ENCODE measurements at places on chromosomes 2 and 18.

GRCh38 chr2:219642069-219642454, 14.6 kb downstream of the SLC4A3 start:
- no peak for DNase-seq

DNA sequence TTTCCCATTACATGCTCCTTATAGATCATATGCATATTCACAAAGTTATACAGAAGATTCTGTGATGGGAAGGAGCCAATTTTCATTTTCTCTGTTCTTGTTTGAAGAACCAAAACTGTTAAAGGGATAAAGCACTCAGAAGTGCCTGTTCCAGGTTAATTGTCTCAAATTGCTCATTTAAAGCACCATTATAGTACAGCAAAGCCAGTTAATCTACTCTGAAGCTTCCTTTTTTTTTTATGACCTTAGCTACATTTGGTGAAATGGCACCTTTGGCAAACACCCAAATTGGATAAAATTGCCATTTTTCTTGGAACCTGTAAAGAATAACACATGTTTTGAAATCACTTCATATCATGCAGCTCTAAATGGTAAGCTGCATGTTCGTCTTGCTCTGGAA, 1092.3 kb downstream of the BCL11A start:
- DNase-seq = no peak

DNA sequence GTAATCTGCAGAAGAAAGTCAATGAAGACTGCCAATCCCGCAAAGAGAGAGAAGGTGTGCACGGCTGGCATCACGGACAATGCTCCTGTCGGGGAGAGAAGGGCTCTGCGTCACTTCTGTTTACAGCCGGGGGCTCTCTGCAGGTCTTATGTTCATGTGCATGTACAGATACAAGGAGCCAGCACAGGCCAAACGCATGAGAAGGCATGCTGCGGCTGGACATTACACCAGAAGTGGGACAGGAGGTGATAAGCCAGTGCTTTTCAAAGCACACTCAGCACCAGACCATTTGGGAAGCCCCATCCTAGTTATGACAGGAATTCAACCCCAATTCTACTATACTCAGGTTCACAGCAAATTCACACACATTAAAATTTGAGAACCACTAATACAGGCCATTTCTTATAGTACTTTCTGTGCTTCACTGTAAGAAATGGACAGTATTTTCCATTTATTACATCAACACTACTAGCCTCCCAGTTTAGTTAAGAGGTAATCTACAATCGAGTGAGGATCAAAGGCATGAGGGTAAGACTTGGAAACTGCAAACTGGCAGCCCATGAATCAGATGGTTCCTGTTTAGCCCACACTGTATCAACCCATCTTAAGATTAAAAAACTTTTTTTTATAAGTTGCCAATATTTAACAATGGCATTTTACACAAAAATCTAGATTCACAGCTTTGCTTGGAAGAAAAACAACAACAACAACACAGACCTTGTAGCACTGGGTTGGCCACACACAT, 38.2 kb downstream of the RMC1 start:
- no peak for DNase-seq

DNA sequence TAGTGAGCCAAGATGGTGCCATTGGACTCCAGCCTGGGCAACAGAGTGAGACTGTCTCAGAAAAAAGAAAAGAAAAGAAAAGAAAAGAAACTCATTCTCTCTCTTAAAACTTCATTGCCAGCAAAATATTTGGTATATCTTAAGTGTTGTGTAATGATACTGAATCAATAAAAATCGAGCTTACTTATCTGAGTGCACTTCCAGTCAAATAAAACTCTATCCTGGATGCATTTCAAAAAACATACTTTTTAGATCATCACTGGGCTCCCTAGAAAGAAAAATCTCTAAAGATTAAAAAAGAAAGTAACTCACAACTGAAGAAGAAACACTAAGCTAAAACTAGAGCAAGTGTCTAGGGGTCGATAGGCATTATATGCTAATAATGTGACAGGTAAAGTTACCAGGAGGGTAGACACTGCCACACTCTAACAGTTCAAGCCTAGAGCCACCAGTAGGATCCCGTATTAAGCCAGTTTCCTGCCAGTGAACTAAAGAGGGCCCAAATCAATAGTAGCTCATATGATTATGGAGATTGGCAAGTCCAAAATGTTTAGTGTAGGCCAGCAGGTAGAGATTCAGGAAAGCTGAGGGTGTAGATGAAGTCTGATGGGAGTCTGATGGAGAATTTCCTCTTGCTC, 242.1 kb upstream of the CYRIA start:
- DNase-seq = no peak

- no peak for DNase-seq
These were observed 75.4 kb downstream of the EXOC6B start for GRCh38 chr2:72750466-72750865.

GRCh38 chr2:60025496-60025895, 528.0 kb downstream of the BCL11A start:
- DNase-seq = no peak

DNA sequence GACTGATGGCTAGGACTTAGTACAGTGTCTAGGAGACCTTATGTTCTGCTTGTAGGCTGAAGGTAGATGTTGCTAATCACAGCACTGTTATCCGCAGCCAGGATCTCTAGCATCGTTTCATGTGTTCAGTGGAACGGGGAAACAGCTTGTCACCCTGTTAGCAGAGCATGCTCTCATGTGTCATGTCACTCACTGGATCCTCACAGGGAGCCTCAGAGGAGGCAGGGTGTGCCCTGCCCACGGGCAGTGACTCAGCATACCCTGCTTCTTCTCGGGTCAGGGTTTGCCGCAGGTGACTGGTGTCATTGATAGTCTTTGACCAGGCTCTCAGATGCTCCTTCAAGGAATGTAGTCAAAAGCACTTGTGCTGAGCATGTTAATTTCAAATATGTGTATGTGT, 44.4 kb downstream of the RPIA start:
- DNase-seq = no peak

DNA sequence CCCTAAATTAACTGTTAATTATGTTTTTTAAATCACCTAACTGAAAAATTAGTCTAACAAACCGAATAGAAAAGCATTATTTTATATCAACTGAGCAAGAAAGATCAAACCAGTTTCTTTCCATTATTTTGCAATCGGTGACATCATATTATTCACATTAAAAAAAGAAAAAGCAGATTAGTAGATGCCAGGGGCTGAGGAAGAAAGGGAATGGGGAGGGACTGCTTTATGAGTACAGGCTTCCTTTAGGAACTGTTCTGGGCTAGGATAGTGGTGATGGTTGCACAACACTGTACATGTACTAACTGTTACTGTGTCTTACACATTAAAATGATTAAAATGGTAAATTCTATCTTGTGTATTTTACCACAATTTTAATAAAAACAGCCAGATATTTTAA, 59.3 kb downstream of the COBLL1 start:
- no peak for DNase-seq

- DNase-seq = no peak
These were observed 280.7 kb upstream of the RND3 start for GRCh38 chr2:150767991-150768746.

- no peak for DNase-seq
These were observed 1025.3 kb upstream of the NXPH2 start for GRCh38 chr2:139805441-139805840.
